ENCODE measurements at places on chromosomes 7 and 10.
A peak's percentile ranks its signal among the peaks of the same experiment; 100 is the strongest.

GRCh38 chr10:132111871-132112341 is 46.2 kb downstream of the JAKMIP3 start:
- DNase-seq, result no peak

- DNase-seq, result no peak
These were observed 40.1 kb downstream of the LYZL1 start for GRCh38 chr10:29328983-29329382.

DNA sequence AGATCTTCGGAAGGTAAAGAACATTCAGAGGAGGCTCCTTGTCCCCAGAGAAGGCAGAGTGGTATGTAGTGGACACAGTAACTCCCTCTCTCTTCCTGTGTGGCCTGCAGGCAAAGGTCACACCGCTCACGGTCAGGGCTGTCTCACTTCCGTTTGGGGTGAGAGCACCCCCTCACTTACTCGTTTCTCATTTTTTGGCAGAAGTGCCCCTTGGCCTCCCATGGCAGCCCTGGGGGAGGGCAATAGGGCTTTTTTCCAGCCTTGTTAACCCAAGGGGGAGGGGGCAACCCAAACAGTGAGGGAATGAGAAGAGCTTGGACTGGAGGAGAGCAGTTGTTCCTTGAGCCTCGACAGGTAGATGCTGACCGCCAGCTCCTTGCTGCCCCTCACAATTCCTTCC is 31.8 kb upstream of the SRGN start:
- no peak for DNase-seq

- no peak for DNase-seq
These were observed 93.7 kb downstream of the ARID5B start for GRCh38 chr10:61995220-61995503.

- DNase-seq, result no peak
These were observed 490.9 kb downstream of the REEP3 start for GRCh38 chr10:64011912-64012714.

DNA sequence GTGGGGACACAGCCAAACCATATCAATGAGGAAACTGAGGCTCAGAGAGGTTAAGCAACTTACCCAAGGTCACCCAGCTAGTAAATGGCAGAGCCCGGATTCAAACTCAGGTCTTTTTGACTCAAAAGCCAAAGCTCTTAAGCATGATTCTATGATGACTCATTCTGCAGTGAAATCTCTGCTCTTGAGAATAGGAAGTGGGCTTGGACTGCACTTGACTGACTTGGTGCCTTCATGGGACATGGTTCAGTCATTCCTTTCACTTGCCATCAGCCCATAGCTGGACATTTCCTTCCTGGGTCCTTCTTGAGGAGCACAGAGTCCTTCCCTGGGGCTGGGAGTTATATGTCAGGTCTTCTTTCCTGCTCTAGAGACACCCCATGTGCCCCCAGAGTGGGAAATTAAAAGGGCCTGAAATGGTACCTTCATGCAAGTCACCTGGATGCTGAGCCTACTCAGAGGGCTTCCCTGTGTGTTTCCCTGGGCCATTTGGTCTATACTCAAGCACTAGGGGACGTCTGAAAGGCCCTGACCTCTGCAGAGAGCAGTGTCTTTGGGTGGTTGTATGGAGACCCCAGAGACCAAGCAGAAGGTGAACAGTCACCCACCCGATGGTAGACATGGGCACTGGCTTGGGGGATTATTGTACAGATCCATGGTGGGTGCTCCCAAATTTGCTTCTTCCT is 62.4 kb upstream of the SDK1 start:
- no peak for DNase-seq

- no peak for DNase-seq
These were observed 268.9 kb downstream of the ADK start for GRCh38 chr10:74419958-74420375.

- no peak for DNase-seq
These were observed 28.5 kb downstream of the CPED1 start for GRCh38 chr7:121016966-121017365.

DNA sequence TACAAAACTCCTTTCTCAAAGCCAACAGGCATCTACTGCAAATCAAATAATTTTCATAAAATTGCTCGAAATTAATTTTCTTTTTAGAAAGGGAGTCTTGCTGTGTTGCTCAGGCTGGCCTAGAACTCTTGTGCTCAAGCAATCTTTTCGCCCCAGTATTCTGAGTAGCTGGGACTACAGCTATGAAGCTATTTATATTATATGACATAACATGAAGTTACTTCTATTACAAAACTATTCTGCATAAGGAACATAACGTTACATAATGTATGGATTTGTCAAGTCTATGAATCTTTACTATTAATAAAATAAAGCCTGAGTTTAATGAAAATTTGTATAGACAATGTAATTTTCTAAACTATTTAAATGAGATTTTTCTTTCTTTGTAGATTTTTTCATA is 415.0 kb downstream of the PARD3 start:
- DNase-seq, result no peak

DNA sequence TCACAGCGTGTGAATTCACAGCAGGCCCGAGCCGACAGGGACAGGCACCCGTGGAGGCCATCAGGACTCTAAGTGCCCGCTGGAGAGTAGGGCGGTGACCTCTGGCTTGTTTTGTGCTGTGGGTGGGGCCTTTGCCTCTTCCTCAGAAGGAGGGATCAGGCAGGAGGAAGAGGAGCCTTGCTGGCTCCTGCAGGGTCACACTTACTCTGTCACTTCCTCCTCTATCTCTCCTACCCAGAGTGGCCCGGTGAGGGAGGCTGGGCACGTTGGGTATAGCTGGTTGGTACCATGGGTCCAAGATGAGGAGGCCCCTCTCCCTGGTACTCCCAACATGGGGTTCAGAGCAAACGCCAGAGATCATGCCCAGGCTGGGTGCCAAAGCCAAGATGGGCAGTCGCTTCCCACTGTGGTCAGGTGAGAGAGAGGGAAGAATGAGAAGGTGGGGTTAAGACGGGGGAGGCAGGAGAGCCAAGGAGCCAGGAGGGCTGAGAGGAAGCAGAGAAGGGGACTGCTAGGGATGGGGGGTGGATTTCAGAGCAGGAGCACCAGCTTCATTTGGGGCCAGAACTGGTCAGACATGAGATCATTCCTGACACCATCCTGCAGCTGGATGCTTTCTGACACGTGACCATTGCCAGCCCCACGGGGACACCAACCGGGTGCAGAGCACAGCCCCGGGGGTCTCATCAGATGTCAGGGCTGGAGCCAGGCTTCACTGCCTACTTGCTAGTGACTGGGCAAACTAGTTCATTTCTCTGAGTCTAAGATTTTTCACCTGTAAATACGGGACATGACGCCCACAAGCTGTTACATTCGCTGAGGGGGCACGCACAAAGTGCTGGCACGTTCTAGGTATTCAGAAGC is 54.8 kb upstream of the CACUL1 start:
- no peak for DNase-seq

- DNase-seq, result no peak
These were observed 73.1 kb downstream of the HTR7 start for GRCh38 chr10:90784771-90785170.

DNA sequence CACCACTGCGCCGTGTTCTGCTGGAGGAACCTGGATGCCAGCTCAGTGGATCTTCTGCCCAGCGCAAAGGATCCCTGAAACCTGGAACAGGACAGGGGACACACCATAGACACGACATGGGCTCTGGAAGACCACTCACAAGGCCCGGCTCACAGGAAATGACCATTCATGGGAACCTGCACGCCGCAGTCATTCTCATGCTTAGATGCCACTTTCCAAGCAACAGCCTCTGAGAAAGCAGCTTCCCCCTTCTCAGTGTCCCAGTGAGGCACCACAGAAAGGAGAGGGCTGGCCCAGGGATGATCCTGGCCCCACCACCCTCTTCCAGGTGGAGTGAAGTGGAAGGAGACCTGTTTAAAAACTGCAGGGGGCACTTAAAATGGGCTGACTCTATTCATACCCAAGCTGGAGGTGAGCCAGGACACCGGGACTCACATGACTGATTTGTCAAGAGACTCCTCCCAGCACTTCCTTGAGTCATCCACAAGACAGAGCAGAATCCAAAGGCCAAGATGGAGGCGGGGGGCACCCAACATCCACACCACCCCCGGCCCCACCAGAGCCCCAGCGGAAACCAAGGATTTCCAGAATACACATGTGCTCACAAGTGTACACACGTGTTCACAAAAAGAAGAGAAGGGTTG is 11.2 kb downstream of the CTBP2 start:
- DNase-seq, result peak; percentile 78

- no peak for DNase-seq
These were observed 237.3 kb downstream of the C7orf25 start for GRCh38 chr7:42674541-42674940.

DNA sequence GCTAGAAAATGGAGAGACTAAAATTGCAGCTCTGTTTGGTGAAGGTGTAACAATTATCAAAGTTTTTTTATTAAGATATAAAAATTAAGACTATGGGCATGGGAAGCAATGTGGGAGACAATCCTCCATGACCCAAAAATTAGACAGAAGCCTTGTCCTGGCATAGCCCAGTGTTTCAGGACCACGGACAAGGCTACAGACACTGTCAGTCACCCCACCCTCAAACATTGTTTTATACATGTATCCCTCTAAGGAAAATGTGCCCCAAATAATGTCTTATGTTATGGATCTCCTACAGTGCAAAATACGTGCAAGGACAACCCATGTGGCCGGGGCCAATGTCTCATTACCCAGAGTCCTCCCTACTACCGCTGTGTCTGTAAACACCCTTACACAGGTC is 24.0 kb downstream of the HABP2 start:
- DNase-seq, result no peak

GRCh38 chr7:118662266-118662665 is 437.8 kb downstream of the ANKRD7 start:
- no peak for DNase-seq

- DNase-seq, result no peak
These were observed 63.2 kb downstream of the UNCX start for GRCh38 chr7:1295776-1296355.

- DNase-seq, result no peak
These were observed 131.7 kb upstream of the HDAC9 start for GRCh38 chr7:18363751-18364380.

DNA sequence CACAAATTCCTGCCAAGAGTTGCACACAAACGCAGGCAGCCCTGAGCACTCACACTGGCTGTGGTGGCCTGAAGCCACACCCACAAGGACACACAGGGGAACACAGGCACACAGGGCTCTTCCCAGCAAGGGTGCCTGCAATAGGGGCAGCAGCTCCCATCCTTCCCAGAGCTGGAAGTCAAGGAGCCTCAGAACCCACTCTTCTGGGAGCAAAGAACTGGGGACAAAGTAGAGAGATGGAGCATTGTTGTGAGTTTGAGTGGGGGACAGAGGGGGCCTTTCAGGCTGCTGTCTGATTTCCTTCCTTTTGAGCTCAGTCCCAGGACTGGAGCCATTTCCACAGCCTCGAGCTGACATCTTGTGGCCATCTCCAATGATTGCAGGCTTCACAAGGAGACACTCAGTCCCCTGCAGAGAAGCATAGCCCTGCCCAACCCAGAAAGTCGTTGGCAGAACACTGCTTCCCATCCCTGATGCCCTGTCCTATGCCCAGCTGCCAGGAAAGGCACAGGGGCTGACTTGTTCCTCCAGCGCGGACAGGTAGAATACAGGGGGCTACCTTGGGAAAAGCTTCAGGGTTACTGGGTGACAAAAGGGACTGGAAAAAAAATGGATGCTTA is 34.4 kb upstream of the SLF2 start:
- peak; percentile 67 for DNase-seq

- no peak for DNase-seq
These were observed 327.3 kb upstream of the NRP1 start for GRCh38 chr10:33661580-33662336.

DNA sequence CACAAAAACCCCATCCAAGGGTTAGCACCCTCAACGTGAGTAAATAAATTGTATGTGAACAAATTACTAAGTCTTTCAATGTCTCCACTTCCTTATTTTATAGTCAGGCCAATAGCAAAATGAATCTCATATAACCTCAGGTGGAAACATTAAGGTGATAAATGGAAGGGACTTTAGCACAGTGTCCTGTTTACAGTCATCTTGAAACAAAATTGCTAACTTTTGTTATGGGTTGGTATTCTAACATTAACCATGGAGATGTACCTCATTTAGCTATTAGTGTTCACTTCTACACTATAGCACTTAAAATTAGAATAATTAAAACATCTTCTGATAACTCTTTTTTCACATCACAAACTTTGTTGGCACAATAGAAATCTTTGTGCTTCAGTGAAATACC is 255.8 kb upstream of the CNTNAP2 start:
- no peak for DNase-seq

DNA sequence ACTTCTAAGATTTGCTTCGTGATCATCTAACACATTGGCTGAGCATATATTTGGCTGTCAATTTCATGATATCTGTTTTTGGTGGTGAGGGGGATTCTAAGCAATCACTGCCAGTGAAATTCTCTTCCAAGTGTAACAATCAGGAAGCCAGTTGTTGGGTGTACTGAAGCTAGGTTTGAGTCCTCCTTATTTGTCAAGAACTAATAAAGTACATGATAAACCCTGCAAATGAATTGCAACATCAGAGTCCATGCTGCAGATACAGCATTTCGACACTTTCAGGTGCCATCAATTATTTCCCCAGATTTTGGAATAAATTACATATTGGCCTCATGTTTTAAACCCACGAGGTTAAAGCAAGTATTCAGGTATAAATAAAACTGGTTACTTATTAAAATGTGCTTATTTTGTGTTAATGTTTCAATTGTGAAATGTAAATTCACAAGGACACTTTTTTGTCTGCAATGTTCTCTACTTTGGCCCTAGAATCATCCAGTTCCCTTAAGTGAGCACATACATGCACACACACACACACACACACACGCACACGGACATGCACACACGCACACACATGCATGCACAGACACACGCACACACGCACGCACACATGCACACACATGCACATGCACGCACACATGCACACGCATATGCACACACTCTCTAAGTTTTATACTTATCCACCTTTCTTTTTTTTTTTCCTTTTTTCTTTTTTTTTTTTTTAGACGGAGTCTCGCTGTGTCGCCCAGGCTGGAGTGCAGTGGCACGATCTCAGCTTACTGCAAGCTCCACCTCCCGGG is 510.2 kb upstream of the KLF6 start:
- no peak for DNase-seq

DNA sequence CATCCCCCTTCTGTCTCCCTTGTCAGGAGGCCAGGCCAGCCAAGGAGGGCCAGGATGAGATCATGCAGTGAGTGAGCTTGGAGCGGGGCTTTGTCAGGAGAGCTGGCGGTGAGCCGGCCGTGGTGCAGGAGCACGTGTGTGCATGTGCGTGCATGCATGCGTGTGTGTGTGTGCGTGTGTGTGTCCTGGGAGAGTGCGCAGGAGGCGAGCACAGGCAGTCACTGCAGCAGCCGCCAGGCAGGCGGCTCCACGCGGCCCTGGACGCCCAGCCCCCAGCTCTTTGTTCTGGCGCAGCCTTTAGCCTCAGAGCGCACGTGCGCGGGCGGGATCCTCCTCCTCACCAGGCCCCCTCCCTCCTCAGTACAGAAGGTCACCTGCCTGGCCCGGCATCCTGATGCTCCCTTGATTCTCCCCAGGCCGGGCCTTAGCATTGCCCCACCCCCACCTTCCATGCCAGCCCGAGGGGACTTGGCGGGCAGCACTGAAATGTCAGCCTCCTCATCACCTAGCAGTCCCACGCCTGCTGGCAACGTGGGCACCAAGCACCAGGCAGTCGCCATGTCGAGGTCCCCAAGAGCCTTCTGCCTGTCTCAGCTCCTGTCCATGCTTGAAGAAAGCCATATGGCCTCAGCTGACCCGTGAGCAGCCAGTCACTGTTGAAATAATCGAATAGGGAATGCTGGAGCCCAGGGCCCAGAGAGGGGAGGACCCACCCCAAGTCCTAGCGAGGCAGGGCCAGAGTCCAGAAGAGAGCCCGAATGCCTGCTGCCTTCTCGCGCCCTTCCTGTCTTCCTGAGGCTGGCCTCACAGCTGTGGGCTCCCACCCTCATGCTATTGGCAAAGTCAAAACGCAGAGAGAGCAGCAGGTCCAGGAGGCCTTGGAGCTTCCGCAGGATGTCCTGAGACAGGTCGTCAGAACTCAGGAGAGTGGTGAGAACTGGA is 125.9 kb upstream of the PPIF start:
- DNase-seq, result peak; percentile 87

All from G401 (cell line).